ENCODE measurements at places on chromosomes 12 and 14. TPM values are rescaled to one million over a fixed set of nuclear protein-coding genes. Genes with fewer than 3 reads are reported as not detected.

DNA sequence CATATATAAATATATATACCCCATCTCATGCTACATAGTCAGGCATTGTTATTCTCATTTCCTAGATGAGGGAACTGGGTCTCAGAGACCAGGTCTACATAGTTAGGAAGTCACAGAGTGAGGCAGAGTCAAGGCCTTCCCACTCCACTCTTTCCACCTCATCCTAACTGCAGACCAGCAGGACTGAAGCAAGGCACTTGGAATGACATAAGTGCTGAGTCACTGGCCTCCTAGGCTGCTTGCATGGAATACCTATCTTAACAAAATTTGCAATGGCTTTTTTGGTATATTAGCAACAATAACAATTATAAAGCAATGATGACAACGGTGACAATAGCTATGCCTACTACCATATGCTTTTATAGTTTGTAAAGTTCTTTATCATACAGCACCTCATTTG is 5.4 kb upstream of the ANO4 start:
- DNase-seq = no peak

DNA sequence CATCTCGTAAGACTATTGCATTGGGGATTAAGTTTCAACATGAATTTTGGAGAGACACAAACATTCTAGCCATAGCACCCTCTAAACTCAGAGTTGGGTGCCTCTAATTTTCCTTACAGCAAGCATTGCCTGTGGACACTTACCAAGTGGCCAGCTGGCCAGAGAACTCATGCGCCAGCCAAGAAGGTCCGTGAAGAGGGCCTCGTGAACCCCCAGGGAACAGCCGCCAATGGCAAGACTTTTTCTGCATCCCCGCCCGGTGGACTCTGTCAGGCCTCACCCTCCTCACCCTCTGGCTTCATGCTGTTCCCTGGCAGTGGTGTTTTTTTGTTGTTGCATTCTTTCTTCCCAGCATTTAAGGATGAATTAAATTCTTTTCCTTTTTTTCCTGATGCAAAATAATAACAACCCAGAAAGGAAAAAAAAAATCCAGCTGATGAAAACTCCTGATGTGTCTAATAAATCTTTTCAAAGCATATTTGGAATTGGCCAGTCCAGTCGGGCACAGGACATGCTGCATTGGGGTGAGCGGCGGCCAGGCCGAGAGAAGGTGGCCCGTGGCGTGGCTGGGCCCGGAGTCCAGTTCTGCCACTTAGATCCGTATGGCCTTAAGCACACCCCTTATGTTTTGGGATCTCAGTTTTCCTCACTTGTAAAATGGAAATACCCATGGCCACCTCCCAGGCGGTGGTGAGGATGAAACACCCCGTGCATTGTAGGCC is 191.9 kb upstream of the DIO3 start:
- DNase-seq = no peak

DNA sequence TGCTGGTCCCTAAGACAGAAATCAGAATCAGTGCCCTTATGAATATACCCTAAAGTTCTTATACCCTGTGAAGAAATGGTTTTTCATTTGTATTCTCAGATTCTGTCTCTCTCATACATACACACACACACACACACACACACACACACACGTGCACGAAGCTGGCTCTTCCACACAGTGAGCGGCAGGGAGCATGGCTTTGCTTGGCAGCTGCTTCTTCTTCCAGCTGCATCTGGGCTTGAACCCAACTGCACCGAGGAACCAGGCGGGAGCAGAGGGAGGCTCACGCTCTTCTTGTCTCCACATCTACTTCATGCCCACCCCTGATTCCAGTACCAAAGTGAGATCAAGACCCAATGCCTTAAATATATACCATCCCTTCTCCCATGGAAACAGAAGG is 19.4 kb downstream of the GRIN2B start:
- DNase-seq = no peak

DNA sequence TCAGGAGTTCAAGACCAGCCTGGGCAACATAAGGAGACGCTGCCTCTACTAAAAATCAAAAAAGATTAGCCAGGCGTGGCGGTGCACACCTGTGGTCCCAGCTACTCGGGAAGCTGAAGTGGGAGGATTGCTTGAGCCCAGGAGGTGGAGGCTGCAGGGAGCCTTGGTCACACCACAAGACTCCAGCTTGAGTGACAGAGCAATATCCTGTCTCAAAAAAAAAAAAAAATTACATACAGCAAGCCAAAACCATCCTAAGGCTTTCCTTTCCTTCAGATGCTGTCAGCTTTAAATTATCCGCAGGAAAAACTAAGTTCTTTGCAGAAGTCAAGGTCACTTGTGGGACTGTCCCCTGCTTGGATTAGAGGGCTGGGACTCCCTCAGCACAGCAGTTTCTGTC is 1.3 kb downstream of the CS start:
- no peak for DNase-seq

DNA sequence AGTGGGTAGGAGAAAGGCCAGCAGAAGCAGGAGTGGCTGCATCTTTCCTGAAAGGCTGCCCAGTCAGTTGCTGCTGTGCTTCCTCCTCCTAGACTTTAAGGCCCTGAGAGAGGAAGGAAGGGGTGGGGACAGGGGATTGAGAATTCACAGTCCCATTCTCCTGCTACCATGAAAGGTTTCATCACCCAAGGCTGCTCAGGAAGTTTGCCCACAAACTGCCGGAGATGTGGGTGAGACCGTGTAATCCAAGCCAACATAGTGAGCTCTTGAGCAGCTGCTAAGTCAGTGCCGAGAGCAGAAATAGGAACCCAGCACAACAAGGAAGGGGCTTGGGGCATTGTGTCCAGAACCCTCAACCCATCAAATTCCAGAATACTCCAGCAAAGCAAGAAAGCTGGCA is at the start of gene CTSG:
CTSG (minus strand) TSS at position 69 of the 400 bp plus-strand sequence; CDS start at position 42, 27 bp downstream.
- no peak for DNase-seq

DNA sequence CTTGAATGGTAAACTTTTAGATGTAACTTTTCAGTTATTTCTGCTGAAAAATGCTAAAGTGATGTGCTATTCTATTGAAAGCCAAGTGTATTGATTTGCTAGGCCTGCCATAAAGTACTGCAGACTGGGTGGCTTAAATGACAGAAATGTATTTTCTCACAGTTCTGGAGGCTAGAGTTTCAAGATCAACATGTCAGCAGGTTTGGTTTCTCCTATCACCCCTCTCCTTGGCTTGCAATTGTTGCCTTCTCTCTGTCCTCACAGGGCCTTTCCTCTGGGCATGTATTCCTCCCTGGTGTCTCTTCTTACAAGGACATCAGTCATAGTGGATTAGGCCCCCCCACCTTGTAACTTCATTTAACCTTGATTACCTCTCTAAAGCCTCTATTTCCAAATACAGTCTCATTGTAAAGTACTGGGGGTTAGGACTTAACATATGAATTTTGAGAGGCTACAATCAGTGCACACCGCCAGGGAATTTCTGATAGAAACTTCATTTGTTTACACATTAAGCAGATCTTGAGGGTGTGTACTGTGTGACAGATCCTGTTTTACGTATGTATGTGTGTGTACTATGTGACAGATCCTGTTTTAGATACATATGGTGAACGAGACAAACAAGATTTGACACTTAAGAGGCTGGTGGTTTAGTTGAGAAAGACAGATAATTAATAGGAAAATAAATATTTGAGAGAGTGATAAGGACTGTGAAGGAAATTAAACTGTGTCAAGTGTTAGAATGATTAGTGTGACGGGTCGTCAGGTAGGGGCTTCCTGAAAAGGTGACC is 49.5 kb downstream of the ADIPOR2 start:
- DNase-seq = no peak

GRCh38 chr14:99415496-99416281 is 65.0 kb downstream of the SETD3 start:
- DNase-seq = peak; percentile 45

GRCh38 chr14:79809849-79810612 is 401.3 kb downstream of the DIO2 start:
- DNase-seq = no peak

DNA sequence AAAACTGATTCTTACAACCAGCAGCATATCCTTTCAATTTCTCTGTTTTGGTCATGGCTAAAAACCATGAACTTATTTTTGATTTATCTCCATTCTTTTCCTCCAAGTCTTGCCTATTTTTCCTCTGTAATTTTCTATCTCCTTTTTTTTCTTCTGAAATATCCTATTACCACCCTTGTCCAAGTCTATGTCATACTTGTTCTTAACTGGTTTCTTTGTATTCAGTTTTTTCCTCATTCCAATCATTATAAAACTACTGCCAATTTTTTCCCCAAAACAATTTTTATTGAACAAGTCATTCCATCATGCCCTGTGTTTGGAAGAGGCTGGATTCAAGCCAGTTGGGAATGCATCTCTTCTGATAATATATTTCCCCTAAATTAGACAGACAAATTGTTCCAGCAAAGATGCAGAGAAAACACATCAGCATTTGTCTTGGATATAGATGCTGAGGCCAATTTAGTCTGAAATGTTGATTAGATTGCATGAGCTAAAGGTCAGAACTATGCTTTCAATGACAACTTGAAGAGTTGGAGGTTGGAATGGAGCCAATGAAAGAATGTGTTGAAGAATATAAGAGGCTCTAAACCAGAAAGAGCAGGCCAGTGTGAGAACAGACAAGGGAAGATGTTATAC is 30.7 kb downstream of the OTOGL start:
- DNase-seq = no peak

- no peak for DNase-seq
Measured at GRCh38 chr14:68416171-68416570, 376.7 kb downstream of the ZFP36L1 start.

GRCh38 chr12:108400056-108400455 is 60.9 kb upstream of the CMKLR1 start:
- DNase-seq = no peak

GRCh38 chr12:574475-575128 is 88.6 kb downstream of the NINJ2 start:
- DNase-seq = no peak

DNA sequence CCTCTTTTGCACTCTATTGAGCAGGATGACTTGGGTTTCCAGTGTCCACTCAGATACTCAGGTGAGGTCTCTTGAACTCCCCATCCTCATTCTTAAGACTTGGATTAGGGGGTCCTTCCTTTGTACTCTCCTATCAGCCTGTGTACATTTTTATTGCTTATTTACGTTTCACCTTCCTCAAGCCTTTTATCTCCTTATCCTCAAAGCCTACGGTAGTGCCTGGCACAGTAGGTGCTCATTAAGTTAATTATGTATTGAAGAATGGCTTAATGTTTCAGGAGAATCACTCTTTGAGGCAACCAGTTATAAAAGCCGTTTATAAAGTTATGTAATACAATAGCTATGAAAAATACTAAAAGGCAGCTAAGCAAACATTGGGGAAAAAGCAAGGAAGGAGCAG is 315.7 kb downstream of the NPAS3 start:
- DNase-seq = no peak

- no peak for DNase-seq
Measured at GRCh38 chr12:117050060-117050459, 49.2 kb downstream of the TESC start.

DNA sequence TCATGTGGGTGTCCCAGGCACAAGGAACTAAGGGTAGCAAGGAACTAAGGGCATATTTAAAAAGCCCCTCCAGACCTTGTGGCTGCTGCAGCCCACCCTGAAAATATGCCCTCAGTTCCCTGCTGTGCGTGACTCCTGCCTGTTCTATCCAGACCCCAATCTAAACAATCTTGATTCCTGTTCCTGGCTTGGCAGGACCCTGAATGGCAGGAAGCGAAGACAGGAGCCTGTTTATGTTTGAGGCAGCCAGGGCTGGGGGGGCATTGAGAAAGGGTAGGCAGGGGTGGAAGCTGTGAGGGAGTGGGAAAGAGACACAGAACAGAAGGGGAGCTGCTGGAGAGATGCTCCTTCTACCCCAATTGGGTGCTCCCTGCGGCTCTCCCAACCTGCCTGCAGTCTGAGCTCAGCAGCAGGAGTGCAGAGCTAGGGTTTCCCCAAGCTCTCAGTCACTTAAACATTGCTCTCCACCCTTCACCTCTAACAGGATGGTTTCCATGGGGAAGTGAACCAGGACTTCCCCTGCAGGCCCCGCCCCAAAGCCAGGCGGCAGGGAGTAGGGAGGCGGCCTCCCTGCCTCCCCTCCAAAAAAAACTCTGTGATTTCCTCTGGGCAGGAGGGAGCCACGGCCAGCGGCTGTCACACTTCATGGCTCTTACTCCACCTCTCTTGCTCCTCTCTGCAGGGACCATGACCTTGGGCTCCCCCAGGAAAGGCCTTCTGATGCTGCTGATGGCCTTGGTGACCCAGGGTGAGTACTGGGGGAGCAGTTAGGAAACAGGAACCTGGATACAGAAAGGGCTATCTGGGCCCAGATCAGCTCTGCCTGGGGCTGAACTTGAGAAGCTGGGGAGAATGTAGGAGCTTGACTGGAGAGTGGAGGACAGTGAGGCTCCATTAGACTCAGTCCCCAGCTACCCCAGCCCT is 4.7 kb downstream of the ACVRL1 start:
- no peak for DNase-seq

DNA sequence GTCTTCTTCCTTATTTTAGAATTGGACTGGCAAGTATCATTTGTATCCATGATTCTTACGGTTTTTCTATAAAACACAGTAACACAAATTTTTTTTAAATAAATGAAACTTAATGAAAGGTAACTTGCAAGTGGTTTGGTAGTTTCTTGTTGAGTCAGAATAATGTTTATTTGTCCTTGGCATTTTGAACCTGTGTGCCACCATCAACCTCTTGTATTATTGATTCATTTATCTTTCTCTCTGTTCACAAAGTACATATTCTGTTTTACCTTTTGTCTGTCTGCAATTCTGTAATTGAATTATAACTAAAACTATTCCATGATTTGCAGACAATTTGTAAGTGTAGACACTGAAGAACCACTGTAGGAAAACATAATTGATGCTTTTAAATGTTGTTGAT is 54.7 kb downstream of the MIPOL1 start:
- DNase-seq = no peak

- DNase-seq = no peak
Measured at GRCh38 chr14:94367347-94368242, 20.8 kb downstream of the SERPINA1 start.

DNA sequence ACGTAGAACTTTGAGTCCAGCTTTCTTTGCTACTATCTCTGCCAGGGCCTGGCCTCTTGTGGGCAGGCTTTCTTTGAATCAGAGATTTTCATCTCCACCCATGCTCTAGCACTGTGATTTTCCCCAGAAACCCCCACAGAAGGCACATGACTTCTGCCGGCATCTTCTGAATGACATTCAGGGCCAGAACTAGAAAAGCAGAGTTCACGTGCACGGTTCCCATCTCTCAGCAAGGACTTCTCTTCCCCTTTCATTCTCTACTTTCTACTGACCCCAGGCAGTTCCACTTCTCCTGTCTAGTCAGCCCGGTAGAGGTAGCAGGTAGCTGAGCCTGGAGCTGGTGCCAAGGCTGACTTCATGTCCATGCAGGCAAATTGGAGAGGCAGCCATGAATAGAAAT is 26.9 kb downstream of the BATF start:
- DNase-seq = no peak

DNA sequence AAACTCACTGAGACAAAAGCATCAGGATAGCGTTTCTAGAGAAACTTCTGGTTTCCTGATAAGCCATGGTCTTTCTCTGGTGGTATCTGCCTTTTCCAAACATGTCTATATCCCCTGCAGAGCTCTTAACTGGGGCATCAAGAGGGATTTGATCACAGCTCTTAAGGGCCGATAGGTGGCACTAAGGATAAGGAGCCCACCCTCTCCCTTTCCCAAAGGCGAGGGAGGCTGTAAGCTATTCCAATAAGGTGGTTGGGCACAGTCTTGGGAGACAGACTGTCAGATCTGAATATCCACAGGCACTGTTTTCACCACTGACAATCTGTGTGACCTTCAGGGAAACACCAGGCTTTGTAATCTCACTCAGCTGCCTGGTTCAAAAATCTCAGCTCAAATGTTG is 206.0 kb downstream of the ADGRD1 start:
- DNase-seq = no peak

- no peak for DNase-seq
Measured at GRCh38 chr14:22896760-22897159, 13.7 kb downstream of the REM2 start.

The GPRC5D gene
- not detected for total RNA-seq

The FCF1 gene
- total RNA-seq = 44.4 TPM

The PZP gene
- total RNA-seq = not detected

Measured in kidney epithelial cell (primary cell).